ENCODE measurements at places on chromosomes 11 and 22.

- no peak for DNase-seq
- peaks cover 3% of the 10 kb centered on the region for H3K27me3 ChIP-seq
- H3K27ac ChIP-seq, result no peak overlapping the region
- H3K36me3 ChIP-seq, result no peaks in the 10 kb centered on the region
- no peak overlapping the region for H3K4me3 ChIP-seq
These were observed 325.1 kb upstream of the MPPED2 start for GRCh38 chr11:30911247-30911646.

DNA sequence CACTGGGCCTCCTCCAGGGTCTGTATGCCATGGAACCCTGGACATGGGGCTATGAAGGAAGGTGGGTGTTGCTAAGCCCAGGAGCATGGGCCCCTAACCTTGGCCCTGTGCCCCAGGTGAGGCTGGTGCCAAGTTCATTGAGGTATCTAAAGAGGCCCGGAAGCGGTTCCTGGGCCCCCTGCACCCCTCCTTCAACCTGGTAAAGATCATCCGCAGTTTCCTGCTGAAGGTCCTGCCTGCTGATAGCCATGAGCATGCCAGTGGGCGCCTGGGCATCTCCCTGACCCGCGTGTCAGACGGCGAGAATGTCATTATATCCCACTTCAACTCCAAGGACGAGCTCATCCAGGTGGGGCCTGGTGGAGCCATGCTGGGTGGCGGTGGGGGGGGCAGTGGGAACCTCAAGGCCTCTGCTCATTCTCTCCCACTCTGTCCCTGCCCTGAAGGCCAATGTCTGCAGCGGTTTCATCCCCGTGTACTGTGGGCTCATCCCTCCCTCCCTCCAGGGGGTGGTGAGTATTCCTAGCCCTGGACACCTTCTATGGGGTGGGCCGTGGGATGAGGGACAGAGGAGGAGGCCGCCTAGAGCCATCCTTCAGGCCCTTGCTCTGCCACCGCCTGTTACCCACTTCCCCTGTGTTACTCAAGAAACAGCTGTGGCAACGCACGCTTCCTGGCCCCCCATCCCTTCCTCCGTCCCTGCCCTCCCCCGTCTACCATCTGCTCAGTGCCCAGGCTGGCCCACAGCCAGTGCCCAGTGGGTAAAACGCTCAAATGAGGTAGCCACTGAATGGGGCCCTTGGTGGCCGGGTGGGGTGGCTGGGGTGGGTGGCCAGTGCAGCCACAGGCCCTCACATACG, 3.0 kb downstream of the PNPLA2 start:
- DNase-seq, result no peak
- H3K4me1 ChIP-seq, result peaks cover 24% of the 10 kb centered on the region
- H3K27me3 ChIP-seq, result peaks cover 9% of the 10 kb centered on the region
- H3K27ac ChIP-seq, result no peak overlapping the region
- H3K4me3 ChIP-seq, result no peak overlapping the region

- H3K27me3 ChIP-seq, result peaks cover 50% of the 10 kb centered on the region
- no peak overlapping the region for H3K27ac ChIP-seq
These were observed 186.1 kb downstream of the DSCAML1 start for GRCh38 chr11:117610901-117611300.

GRCh38 chr22:30181459-30182349, 64.9 kb downstream of the LIF start:
- H3K27me3 ChIP-seq, result no peaks in the 10 kb centered on the region
- no peak overlapping the region for H3K4me3 ChIP-seq
- H3K4me1 ChIP-seq, result peaks cover 28% of the 10 kb centered on the region
- DNase-seq, result no peak

DNA sequence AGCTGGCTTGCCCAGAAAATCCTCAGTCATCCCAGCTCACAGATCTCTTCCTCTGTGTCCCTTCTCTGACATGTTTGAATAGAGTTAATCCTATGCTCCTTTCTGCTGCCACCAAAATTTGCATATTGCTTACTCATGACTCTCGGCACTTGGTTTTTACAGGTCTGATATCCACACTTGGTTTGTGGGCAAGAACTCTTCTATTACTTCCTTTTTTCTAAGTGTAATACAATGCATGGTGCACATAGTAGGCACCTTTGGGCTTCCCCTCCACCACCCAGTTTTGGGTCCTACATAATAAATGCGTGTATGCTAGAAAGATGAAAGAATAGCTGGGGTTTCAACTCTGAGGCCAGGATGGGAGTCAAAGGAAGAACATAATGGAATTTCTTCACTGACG, 69.7 kb upstream of the GRK3 start:
- H3K36me3 ChIP-seq, result no peaks in the 10 kb centered on the region
- no peak overlapping the region for H3K4me3 ChIP-seq
- no peak overlapping the region for H3K27ac ChIP-seq
- no peaks in the 10 kb centered on the region for H3K27me3 ChIP-seq

DNA sequence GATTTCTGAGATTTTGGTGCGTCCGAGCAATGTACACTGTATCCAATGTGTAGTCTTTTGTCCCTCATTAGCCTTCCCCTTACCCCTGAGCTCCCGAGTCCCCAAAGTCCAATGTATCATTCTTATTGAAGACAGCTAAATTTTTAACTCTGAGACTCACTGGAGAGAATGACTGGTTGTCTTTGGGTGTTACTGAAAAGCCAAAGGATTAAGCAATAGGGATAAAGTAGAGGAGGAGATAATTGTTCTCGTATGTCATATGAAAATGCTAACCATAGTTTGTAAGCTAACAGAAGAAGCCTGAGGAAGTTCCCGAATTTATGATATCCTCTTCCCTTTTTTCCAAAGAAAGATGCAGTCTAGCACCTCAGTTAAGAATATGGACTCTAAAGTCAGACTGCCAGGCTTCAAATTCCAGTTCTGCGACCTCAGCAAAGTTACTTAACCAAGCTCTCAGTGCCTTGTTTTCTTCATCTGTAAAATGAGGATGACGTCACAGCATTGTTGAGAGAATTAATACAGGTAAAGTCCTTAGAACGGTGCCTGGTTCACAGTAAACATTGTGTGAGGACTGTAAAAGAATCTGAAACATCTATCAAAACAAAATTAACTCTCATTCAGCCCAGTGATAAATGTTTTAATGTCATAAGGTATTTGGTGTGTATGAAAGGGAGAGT, 1.6 kb upstream of the MSANTD2 start:
- peaks cover 21% of the 10 kb centered on the region for H3K4me1 ChIP-seq
- H3K4me3 ChIP-seq, result no peak overlapping the region
- no peak for DNase-seq
- peak overlapping the region; percentile 100 for H3K27ac ChIP-seq
- H3K27me3 ChIP-seq, result no peaks in the 10 kb centered on the region

DNA sequence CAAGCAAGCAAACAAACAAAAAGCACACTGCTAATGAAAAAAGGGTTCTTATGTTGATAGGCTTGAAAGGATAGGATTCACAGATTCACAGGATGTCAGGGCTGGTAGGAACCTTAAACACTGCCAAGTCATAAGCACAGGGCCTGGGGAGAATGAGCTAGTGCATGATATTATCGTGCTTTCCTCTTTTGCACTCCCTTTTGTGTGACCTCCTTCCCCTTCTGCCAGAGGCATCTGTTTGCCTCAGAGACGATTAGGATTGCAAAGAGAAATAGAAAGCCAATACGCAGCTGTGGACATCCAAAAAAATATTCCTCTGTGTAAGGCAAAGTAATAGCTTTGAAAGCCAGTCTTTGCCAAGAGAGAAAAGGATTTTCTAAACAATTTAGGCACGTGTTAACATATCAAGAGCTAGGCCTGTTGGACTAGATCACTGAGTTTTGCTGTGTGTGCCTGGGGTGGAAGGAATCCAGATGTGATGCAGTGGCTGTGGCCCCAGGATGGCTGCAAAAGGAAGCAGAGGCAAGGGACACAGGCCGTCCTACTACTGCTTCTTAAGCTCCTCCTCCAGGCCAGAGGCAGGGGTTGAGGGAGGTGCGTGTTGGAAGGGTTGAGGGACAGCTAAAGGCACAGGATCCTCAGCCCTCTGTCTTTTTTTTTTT, 30.6 kb downstream of the MCHR1 start:
- peak overlapping the region; percentile 11 for H3K27ac ChIP-seq
- DNase-seq, result peak; percentile 36
- H3K4me3 ChIP-seq, result no peak overlapping the region
- peaks cover 14% of the 10 kb centered on the region for H3K4me1 ChIP-seq
- H3K27me3 ChIP-seq, result no peaks in the 10 kb centered on the region

GRCh38 chr11:118609380-118610224, 2.2 kb downstream of the PHLDB1 start:
- H3K4me1 ChIP-seq, result peaks cover 68% of the 10 kb centered on the region
- H3K36me3 ChIP-seq, result no peaks in the 10 kb centered on the region

GRCh38 chr11:9887472-9887871, 223.6 kb downstream of the SWAP70 start:
- no peaks in the 10 kb centered on the region for H3K36me3 ChIP-seq
- no peaks in the 10 kb centered on the region for H3K4me1 ChIP-seq
- H3K27ac ChIP-seq, result no peak overlapping the region
- DNase-seq, result no peak

- H3K4me1 ChIP-seq, result peaks cover 28% of the 10 kb centered on the region
- peak; percentile 59 for DNase-seq
- no peaks in the 10 kb centered on the region for H3K36me3 ChIP-seq
- H3K27me3 ChIP-seq, result no peaks in the 10 kb centered on the region
These were observed 58.3 kb downstream of the HSD17B12 start for GRCh38 chr11:43738600-43739409.

GRCh38 chr22:28813772-28814518, 13.6 kb upstream of the XBP1 start:
- peak; percentile 65 for DNase-seq
- peaks cover 41% of the 10 kb centered on the region for H3K4me1 ChIP-seq
- H3K36me3 ChIP-seq, result no peaks in the 10 kb centered on the region

- no peaks in the 10 kb centered on the region for H3K4me1 ChIP-seq
- H3K27ac ChIP-seq, result no peak within 1 kb of the TSS
- H3K27me3 ChIP-seq, result no peaks in the 10 kb centered on the region
- H3K36me3 ChIP-seq, result no peaks in the 10 kb centered on the region
- no peak within 1 kb of the TSS for H3K4me3 ChIP-seq
- no peak for DNase-seq
These were observed at the start of gene OR8K5 for GRCh38 chr11:56160217-56160616. Gene OR8K5, minus strand, starts transcription at chr11:56160317. Its CDS starts 0 bp downstream, at chr11:56160317.

- no peak for DNase-seq
- peaks cover 19% of the 10 kb centered on the region for H3K4me1 ChIP-seq
- no peak overlapping the region for H3K4me3 ChIP-seq
- H3K27me3 ChIP-seq, result no peaks in the 10 kb centered on the region
- no peaks in the 10 kb centered on the region for H3K36me3 ChIP-seq
These were observed 385.6 kb downstream of the DCDC1 start for GRCh38 chr11:30983776-30984441.

- H3K4me1 ChIP-seq, result no peaks in the 10 kb centered on the region
- no peaks in the 10 kb centered on the region for H3K27me3 ChIP-seq
- DNase-seq, result peak; percentile 12
- H3K4me3 ChIP-seq, result no peak overlapping the region
- no peaks in the 10 kb centered on the region for H3K36me3 ChIP-seq
- peak overlapping the region; percentile 44 for H3K27ac ChIP-seq
These were observed 203.7 kb downstream of the ARHGAP42 start for GRCh38 chr11:100890789-100891188.

- DNase-seq, result peak; percentile 75
- no peak overlapping the region for H3K4me3 ChIP-seq
- no peaks in the 10 kb centered on the region for H3K27me3 ChIP-seq
- H3K4me1 ChIP-seq, result no peaks in the 10 kb centered on the region
- no peaks in the 10 kb centered on the region for H3K36me3 ChIP-seq
These were observed 76.9 kb downstream of the DKK3 start for GRCh38 chr11:11931461-11932055.

- no peak for DNase-seq
- H3K4me3 ChIP-seq, result no peak overlapping the region
- H3K27ac ChIP-seq, result no peak overlapping the region
These were observed 23.4 kb downstream of the CHRDL2 start for GRCh38 chr11:74707602-74708510.

DNA sequence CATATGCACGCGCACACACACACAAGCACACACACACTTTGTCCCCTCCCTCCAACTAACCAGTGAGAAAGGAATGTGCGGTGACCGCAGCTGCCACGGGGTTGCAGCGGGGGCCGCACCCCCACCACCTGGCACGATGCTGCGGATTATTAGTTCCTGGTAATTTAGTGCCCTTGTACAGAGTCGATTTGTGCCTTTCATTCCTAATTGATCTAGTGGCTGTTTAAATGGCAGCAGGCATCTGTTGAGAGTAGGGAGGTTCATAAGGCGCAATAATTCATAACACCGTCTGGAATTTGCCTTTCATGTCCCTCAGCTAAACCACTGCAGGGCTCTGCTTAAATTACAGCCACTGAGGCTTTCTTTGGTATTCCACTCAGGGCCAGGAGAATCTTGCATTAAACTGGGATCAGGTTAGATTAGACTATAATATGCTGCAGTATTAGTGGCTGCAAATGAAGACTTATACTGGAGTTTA, 113.7 kb downstream of the FEZ1 start:
- no peak for DNase-seq
- H3K4me1 ChIP-seq, result no peaks in the 10 kb centered on the region
- no peak overlapping the region for H3K4me3 ChIP-seq
- H3K27me3 ChIP-seq, result no peaks in the 10 kb centered on the region
- no peak overlapping the region for H3K27ac ChIP-seq

- no peak for DNase-seq
- no peaks in the 10 kb centered on the region for H3K36me3 ChIP-seq
These were observed 7.2 kb downstream of the JAML start for GRCh38 chr11:118217575-118217974.

- peaks cover 70% of the 10 kb centered on the region for H3K27me3 ChIP-seq
- DNase-seq, result peak; percentile 78
- H3K36me3 ChIP-seq, result no peaks in the 10 kb centered on the region
- H3K27ac ChIP-seq, result no peak overlapping the region
- H3K4me3 ChIP-seq, result no peak overlapping the region
- H3K4me1 ChIP-seq, result peaks cover 20% of the 10 kb centered on the region
These were observed 20.2 kb downstream of the RTN4RL2 start for GRCh38 chr11:57480409-57481137.

DNA sequence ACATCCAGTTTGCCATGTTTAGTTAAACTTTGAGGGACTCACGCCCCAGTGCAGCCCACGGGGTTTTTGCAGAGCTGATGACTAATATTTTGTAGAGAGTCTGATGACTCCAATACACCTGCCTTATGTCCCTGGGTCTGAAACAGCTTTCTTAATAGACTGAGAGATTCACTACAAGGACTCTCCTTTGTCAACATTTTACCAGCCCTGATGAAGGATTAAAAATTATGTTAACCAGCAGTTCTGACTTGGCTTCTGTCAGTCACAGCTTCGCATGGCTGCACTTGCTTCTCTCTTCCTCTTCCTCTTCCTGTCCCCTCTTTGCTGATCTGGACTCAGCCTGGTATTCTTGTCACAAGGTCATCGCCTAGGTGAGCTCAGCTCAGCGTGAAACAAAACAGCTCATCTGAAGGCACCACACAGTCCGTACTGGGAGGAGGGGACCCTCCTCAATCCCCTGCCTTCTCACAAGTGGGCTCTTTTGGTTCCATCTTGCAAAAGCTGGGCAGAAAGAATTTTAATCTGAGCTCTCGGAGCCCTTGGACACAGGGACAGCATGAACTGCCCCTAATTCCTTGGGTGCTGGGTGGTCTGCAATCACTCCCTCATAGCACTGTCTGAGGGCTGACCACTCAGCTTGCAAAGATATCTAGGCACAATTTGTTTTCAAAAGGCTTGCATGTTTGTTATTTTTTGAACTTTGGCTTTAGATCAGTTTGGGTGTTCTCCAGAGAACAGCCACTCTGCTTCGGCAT, 38.1 kb upstream of the POU2AF1 start:
- no peak overlapping the region for H3K27ac ChIP-seq
- no peaks in the 10 kb centered on the region for H3K36me3 ChIP-seq
- H3K27me3 ChIP-seq, result no peaks in the 10 kb centered on the region
- H3K4me1 ChIP-seq, result peaks cover 9% of the 10 kb centered on the region
- H3K4me3 ChIP-seq, result no peak overlapping the region
- DNase-seq, result no peak
